ENCODE measurements at places on chromosomes 11 and 22. TPM values are rescaled to one million over a fixed set of nuclear protein-coding genes. Genes with fewer than 3 reads are reported as not detected.

GRCh38 chr11:2891326-2892214, 6.0 kb upstream of the CDKN1C start:
- DNase-seq = no peak

GRCh38 chr22:36423461-36424404, 36.0 kb upstream of the MYH9 start:
- DNase-seq = peak; percentile 97

- peak; percentile 59 for DNase-seq
Observed at GRCh38 chr11:30346068-30346688, 23.3 kb downstream of the ARL14EP start.

- no peak for DNase-seq
Observed at GRCh38 chr11:70116386-70117065, 38.4 kb downstream of the ANO1 start.

GRCh38 chr11:33437529-33437928, 180.3 kb downstream of the HIPK3 start:
- DNase-seq = no peak

GRCh38 chr11:33598426-33599069, 102.1 kb downstream of the C11orf91 start:
- DNase-seq = no peak

DNA sequence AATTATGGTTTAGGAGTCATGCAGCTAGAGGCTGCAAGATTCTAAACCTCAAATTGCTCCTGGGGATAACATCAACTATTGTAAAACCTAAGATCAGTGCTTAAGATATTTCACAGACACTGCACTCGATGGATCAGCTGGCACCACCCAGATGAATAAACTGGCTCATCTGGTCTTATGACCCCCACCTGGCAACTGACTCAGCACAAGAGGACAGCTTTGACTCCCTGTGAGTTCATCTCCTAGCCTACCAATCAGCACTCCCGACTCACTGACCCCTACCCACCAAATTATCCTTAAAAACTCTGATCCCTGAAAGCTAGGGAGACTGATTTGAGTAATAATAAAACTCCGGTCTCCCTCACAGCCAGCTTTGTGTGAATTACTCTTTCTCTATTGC, 782 bp upstream of the TTC12 start:
- no peak for DNase-seq

GRCh38 chr11:75369560-75370255, 18.2 kb upstream of the ARRB1 start:
- no peak for DNase-seq

- no peak for DNase-seq
Observed at GRCh38 chr11:115330684-115331482, 173.3 kb downstream of the CADM1 start.

- no peak for DNase-seq
Observed at GRCh38 chr11:115051938-115052590, 373.7 kb downstream of the NXPE2 start.

GRCh38 chr11:11090495-11090894, 232.6 kb upstream of the ZBED5 start:
- no peak for DNase-seq

DNA sequence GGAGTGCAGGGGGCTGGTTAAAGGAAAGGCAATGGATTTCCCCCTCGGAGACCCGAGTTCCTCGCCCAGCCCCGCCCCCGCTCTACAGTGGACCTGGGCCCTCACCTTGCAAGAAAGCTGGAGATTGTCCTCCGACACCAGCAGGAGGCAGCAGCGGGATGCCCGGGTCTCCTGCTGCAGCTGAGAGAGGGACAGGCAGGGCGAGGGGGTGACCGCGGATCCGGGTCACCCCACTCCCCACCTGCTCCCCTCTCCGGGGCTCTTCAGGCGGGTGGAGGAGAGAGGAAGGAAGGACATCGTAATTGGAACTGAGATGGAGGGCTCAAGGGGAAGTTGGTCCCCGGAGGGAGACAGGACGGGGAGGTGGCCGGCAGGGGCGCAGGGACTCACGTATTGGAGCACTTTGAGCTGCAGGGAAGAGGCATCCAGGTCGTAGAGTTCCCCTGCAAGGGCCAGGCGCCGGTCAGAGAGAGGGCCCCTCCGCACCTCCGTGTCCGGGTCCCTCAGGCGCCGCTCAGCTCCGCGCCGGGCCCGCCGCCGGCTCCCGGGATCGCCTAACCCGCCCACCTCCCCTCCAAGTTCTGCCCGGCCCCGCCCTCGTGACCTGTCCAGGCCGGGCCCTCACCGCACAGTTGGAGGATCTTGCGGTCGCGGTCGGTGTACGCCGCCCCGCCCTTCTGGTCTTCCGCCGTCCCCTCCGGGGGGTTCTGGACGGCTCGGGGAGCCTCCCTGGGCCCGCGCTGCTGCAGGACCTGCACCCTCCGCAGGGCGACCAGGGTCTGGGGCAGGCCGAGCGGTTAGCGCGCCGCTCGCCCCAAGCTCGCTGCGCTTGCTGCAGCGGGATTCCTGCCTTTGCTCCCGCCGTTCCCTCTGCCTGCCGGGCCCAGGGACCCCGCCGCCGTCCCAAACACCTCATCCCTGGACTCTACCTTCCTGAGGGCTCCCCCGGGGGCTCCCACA, 84.1 kb downstream of the PDE2A start:
- no peak for DNase-seq

- DNase-seq = peak; percentile 58
Observed at GRCh38 chr22:49992921-49993648, 19.5 kb downstream of the IL17REL start.

The CAVIN3 gene
- total RNA-seq = 142 TPM

The DCDC1 gene
- under 0.01 TPM for total RNA-seq

The SLC35F2 gene
- 4.8 TPM for total RNA-seq
